ENCODE measurements at places on chromosomes 1 and 21. TPM values are rescaled to one million over a fixed set of nuclear protein-coding genes. Genes with fewer than 3 reads are reported as not detected.

Gene BCL2L15
- total RNA-seq, result 20.9 TPM

Gene PLK3
- total RNA-seq, result 14.7 TPM

Gene JAM2
- total RNA-seq, result 27.4 TPM

- no peak for DNase-seq
Observed at GRCh38 chr1:246695136-246695535, 29.1 kb upstream of the SCCPDH start.

DNA sequence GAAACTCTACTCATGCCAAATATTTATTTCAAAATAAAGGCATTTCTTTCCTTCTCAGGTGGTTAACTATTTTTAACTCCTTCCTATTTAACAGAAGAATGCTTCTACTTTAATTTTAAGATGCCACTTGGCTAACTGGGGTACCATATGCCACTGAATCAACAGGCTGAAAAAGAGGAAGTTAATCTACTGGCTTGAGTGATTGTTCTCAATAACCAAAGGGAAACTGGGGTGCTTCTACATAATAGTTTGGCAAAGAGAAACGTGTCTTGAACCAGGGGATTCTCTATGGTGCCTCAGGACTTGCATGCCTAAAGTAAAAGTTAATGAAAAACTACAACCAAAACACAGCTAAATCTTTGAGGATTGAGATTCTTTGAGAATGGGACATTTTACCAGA is 142.6 kb downstream of the DENND1B start:
- no peak for DNase-seq

DNA sequence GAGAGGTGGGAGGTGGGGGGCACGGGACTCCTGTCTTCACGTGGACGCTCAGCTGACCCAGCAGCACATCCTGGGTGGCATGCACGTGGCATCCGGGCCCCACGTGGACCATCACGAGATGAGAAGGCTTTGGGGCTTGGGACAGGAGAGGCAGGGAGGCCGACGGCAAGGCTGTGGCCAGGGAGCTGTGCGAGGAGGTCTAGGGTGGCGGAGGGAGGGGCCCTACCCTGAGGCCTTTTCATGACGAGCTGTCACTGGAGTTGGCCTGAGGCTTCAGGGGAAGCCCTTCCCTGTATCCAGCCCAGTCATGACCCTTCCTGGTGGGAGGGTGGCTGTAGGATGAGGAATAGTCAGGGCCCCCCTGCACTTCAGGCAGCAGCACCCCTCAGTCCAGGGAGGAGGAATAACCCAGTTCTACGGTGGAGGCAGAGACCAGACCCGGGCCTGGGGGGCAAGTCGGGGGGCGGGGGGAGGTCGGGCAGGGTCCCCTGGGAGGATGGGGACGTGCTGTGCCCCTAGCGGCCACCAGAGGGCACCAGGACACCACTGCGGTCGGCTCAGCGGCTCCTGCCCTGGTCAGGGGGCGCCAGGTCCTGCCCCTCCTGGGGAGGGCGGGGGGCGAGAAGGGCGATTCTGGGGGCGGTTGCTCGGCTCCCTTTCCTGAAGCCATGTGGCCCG is 2.0 kb upstream of the PERM1 start:
- DNase-seq, result no peak

DNA sequence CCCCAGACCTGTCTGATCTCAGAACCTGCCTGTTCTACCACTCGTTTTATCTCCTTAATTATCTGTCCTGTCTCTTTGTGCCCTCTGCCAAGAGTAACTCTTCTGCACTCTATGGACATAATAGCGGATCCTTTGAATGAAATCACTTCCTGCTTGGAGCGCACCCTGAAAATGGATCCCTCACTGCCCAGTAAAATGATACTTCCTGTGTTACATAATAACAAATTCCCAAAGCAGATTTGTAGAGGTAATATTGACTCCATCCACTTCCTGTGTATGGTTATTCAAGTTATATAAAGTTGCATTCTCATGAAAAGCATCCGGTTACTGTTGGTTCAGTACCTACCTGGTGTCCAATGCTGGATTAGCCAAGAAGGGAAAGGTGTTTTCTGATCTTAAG is 246.0 kb downstream of the TRABD2B start:
- DNase-seq, result no peak
